ENCODE measurements at places on chromosomes 7 and 10. TPM values are rescaled to one million over a fixed set of nuclear protein-coding genes. Genes with fewer than 3 reads are reported as not detected.

The MSMB gene
- not detected for total RNA-seq

The LRRTM3 gene
- 1.1 TPM for total RNA-seq

The CYP2E1 gene
- 1.4 TPM for total RNA-seq

The ERVW-1 gene
- total RNA-seq, result not detected

The ENTPD1 gene
- total RNA-seq, result 28.9 TPM

The PRTFDC1 gene
- 18.7 TPM for total RNA-seq

The CALHM2 gene
- 21.1 TPM for total RNA-seq

The ARMH3 gene
- total RNA-seq, result 16.5 TPM

The KCNH2 gene
- 14.4 TPM for total RNA-seq

The CHN2 gene
- 13.4 TPM for total RNA-seq

The PNLIPRP1 gene
- not detected for total RNA-seq

The PON1 gene
- 0.12 TPM for total RNA-seq

The ZSCAN21 gene
- total RNA-seq, result 14.6 TPM

The STAMBPL1 gene
- 6.8 TPM for total RNA-seq

The AGK gene
- total RNA-seq, result 37.1 TPM

The ANKRD2 gene
- total RNA-seq, result 1.6 TPM

The CFAP70 gene
- 5.7 TPM for total RNA-seq

The C10orf105 gene
- 0.06 TPM for total RNA-seq

The DNAJC30 gene
- total RNA-seq, result 7.5 TPM

The GPR26 gene
- total RNA-seq, result not detected

All from metanephros (tissue), 2 donors.